Stimulated activated CD8-positive, alpha-beta memory T cell treated with anti-CD3 and anti-CD28 coated beads, Interleukin-15, amount 100 ng/mL, for 1 hour (primary cell): ENCODE measurements at places on chromosomes 5 and 9.

GRCh38 chr5:54603372-54603771, 85.8 kb downstream of the SNX18 start:
- DNase-seq, result no peak

DNA sequence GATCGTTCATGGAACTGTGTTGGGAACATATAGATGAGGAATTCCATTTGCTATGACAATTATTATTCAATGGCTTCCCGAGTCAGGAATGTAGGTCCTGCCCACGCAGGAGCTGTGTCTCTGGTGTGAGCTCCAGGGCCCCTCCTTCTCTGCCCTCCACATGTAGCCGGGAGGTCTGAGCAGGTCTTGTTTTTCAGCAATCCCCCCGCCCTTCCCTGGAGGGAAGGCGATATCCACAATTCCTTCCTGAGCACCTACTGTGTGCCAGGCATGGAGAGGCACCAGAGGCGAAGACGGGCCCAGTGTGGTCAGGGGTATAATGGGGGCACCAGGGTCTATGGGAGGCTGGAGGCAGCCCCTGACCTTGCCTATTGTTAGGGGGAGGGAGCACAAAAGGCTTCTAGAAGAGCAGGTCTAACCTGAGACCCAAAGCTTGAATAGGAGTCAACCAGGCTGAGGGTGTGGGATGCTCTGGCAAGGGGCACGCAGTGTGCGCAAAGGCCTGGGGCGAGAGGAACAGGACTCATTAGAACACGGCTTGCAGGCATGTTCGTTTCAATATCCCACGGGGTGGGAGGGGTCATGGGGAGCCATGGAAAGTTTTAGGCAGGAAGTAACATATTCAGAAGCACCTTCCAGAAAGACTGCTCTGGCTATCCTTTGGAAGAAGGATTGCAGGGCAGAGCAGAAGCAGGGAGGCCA, 154.9 kb downstream of the C9orf50 start:
- no peak for DNase-seq

- no peak for DNase-seq
Measured at GRCh38 chr5:72328172-72328571, 8.0 kb downstream of the PTCD2 start.

DNA sequence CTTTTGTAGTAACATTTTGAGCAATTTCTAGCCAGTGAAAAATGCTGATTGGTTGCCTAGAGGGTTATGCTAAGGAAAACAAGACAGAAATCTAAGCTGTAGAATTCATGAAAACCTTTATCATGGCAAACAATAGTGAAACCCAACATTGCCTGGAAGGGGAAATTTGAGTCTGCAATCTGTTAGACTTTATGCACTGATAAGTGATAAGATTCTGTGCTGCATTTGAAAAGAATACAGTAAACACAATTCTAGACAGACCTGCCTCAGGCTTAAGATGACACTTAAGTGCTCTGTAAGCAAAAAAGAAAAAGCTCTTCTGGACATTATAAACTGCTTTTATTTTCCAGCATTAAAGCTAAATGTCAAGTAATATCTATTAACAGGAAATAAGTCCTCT, 519.3 kb downstream of the ISL1 start:
- no peak for DNase-seq

DNA sequence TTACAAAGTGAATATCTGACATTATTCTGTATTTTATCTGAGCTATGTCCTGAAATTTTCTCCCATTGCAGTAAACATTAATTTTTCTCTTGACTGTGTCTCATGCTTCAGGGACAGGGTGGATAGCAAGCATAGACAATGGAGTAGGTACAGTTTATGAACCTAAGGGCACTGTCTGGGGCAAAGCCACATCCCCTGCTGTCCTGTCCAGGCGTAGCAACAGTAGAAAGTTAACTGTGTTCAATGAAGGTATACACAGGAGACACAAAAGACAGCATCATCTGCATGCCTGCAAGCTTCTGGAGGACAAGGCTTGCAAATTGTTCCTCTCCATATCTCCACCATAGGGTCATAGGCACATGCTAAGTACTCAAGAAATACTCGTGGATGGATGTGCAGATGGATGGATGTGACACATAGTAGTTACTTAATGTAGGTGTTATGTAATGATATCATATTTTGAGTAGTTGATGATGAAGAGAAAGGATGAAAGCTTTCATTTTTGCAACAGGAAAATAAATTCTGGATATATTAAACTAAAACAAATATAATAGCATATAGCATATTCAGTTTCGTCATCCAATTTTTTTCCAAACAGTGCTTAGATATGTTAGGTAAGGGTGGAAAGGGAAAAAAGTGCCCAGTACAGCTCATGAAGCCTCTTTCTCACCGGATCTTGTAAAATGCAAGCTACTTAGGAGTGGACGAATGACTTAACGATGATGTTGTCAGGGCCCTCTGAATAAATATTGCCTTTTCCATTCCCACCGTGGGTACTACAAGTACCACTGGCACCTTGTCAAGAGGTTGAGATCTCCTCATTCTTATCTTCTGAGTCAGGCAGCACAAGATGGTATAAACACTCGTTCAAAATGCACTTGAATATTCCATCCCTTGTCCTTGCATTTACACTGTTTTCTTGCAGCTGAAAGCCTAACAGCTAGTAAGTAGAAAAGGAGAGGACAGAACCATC, 19.9 kb upstream of the ZSWIM6 start:
- no peak for DNase-seq

GRCh38 chr9:81086416-81086815, 602.9 kb downstream of the TLE1 start:
- no peak for DNase-seq

DNA sequence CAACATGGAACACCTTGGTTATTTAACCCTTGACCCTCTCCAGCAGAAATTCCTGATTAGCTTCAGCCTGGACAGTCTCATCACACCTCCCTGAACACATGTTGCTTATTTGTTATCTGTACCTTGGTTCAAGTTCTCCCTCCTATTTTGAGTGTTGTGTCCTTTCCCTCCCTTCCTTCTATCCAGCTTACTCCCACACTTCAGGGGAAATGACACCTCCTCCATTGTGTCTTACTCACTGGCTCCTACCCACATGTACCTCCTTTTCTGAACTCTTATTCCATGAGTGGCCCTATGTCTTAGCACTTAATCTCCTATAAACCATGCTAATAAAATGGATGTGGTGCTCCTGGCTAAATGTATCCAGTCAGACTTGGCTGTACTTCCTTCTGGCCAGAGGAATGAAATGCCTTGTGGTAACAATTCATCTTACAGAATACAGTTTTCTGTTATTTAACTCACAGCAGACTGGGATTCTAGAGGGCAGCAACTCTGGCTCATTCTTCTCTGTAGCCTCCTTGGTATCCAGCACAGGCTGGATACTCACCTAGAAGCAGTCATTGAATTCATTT, 11.2 kb downstream of the LIX1 start:
- no peak for DNase-seq
